Non-pigmented ciliary epithelial cell (primary cell): ENCODE measurements at places on chromosomes 3 and 15.
A peak's percentile ranks its signal among the peaks of the same experiment; 100 is the strongest.

DNA sequence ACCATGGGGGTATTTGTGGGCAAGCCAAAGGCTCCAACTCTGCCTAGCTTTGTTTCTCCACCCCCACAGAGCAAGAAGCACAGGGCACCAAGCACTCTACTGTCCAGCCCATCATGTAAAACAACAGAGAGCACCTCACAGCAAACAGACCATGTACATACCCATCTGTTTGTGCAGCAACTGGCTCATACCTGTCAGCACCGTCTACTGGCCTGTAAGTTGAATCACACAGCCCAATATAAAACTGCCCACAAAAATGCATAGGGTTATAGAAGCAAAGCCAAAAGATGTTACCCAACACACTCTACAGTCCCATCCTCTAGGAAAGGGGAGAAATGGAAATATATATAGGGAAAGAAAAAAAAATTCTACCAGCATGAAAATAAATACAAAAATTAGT lies 139.7 kb upstream of the CPNE4 start:
- no peak for DNase-seq

DNA sequence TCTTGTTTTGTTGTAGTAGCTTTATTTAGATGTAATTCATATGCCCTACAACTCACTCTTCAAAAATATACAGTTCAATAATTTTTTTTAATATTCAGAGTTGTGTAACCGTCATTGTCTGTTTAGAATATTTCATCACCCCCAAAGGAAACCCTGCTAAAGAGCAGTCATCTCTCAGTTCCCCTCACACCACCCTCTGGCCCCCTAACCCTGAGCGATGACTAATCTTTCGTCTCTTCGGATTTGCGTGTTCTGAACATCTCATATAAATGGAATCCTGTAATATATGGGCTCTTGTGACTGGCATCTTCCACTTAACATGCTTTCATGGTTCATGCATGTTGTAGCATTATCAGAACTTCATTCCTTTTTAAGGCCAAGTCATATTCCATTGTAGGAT lies 183.8 kb downstream of the ATG7 start:
- peak; percentile 87 for DNase-seq

GRCh38 chr3:14831916-14832450 lies 13.2 kb downstream of the FGD5 start:
- no peak for DNase-seq

- peak; percentile 42 for DNase-seq
Measured at GRCh38 chr3:21752749-21753347, 1.8 kb upstream of the ZNF385D start.

DNA sequence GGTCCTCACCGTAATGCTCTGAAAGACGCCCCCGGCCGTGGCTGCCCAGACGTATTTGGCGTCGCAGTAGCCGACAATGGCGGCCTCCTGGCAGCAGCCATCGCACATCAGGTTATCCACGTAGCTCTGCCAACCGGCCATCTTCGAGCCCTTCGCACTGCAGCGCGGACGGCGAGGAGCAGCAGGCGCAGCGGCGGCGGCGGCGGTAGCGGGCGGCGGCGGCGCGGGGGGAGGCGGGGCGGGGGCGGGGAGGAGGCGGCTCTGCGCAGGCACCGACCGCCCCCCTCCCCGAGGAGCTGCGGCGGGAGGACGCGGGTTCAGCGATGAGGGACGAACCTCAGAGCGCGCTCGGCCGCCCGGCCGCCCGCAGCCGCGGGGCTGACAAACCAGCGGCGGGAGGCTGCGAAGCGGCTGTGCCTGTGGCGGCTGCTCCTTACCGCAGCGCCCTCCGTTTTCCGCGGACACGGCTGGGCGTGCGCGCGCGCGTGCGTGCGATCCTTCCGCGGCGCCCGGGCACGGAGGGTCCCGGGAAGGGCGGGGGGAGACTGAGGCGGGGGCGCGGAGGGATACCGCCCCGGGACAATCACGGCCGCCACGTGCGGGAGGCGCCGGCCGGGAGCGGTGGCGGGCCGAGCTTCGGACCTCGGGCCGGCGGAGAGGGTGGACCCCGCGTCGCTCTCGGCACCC lies at the start of gene PFN2:
Gene PFN2 (minus strand): TSS at position 180 of the 687 bp plus-strand sequence. CDS start 39 bp downstream, at position 141.
- DNase-seq, result no peak

- no peak for DNase-seq
Measured at GRCh38 chr3:179967622-179968021, 69.1 kb downstream of the PEX5L start.

GRCh38 chr3:83248454-83248853 lies 1487.0 kb upstream of the GBE1 start:
- DNase-seq, result no peak

- DNase-seq, result peak; percentile 24
Measured at GRCh38 chr15:82044373-82045178, 1.2 kb downstream of the MEX3B start.

- DNase-seq, result no peak
Measured at GRCh38 chr15:100788418-100789105, 91.1 kb upstream of the ALDH1A3 start.

GRCh38 chr3:108006077-108006771 lies 84.6 kb downstream of the CD47 start:
- no peak for DNase-seq
